ENCODE measurements at places on chromosomes 7 and 10.

DNA sequence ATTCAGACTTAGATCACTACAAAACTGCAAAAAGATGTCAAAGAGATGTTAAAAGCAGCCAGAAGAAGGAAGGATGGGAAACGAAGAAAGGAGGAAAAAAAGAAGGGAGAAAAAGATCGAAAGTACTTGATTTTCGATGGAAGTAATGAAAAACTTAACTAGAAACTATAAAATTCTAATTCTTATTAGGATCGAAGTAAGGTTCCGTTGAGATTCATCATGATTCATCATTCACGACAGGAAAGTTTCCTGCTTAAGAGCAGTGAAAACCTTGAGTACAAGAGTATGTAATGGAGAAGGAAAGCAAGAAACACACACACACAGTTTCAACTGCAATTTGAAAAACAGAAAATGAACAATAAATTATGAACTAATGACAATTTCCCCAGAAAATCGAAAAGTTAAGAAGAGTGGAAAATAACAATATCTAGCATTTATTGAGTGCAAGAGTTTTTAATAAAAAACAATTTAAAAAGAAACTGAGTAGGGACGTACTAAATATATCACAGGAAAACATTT is 1.1 kb upstream of the ING3 start:
- no peak for DNase-seq
- peaks cover 6% of the 10 kb centered on the region for H3K27me3 ChIP-seq
- H3K4me1 ChIP-seq, result peaks cover 13% of the 10 kb centered on the region
- H3K36me3 ChIP-seq, result peaks cover 24% of the 10 kb centered on the region

DNA sequence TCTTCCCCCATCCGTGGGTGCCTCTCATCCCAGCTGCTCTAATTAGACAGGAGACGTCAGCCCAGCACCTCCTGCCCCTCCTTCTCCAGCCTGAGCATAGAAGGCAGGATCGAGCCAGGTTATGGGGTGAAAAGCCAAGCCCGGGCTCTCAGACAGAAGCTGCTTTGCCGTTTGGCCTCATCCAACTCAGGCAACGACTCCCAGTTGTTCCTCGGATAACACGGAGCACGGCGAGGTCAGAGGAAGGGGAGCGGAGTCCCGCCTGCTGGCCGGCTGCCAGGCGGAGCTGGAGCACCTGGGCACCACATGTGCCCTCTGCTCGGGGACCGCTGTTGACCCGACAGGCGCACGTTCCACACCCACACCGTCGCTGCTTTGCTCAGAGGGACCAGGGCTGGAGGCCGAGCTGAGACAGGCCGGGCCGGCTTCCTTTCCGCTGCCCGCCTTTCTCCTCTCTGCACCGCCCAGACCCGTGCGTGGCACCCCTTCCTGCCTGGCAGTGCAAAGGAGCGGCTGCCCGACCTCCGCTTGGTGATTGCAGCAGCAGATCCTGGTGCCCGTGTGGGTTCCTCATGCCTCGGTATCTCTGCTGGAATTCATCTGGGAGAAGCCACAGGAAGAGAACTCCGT is 21.6 kb upstream of the UNCX start:
- no peaks in the 10 kb centered on the region for H3K36me3 ChIP-seq
- peaks cover 5% of the 10 kb centered on the region for H3K4me1 ChIP-seq
- DNase-seq, result no peak
- no peaks in the 10 kb centered on the region for H3K27me3 ChIP-seq
- H3K4me3 ChIP-seq, result no peak overlapping the region
- no peak overlapping the region for H3K27ac ChIP-seq

DNA sequence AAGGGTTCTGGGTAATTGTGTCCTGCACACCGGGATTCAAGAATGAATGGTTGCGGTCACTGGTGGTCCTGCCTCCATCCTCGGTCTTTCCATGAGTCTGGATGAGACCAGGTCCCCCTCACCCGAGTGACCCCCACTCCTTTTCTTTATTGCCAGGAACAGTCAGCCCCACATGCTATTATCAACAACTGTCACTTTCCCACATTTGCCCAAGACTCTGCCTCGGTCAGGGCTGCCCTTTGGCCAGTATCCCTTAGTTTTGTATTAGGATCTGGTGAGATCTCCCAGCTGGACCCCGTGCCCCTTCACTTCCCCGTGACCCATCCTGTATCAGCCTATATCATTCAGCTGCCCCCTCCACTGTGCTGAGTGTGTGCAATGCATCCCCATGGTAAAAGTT is 288.3 kb downstream of the ADARB2 start:
- no peak for DNase-seq
- H3K27me3 ChIP-seq, result no peaks in the 10 kb centered on the region
- no peak overlapping the region for H3K27ac ChIP-seq
- H3K36me3 ChIP-seq, result no peaks in the 10 kb centered on the region

DNA sequence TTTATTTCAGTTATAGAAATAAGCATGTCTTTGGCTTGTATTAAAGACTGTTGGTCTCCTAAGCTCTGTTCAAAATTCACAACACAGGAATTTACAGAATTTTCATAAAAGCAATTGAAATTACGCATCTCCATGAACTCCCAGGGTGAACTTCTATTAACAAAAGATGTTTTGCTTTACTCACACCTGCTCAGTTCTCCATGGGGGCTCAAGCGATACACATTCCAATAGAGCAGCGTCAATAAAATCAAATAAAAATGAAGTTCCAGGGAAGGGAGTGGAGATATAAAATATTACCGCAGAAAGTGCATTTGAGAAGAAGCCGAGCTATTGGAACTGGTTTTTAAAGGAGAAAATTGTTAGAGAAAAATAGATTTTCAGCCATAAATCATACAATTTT is 41.5 kb upstream of the ZNF438 start:
- no peak overlapping the region for H3K27ac ChIP-seq
- no peaks in the 10 kb centered on the region for H3K36me3 ChIP-seq
- no peak for DNase-seq
- H3K4me3 ChIP-seq, result no peak overlapping the region
- no peaks in the 10 kb centered on the region for H3K4me1 ChIP-seq

GRCh38 chr7:1933066-1933750 is 263.1 kb downstream of the ELFN1 start:
- no peaks in the 10 kb centered on the region for H3K36me3 ChIP-seq
- no peak overlapping the region for H3K4me3 ChIP-seq
- no peaks in the 10 kb centered on the region for H3K4me1 ChIP-seq

- H3K27me3 ChIP-seq, result 0 out of 2 replicates have a peak, but pooled peaks cover 3% of the 10 kb centered on the region
- no peak for DNase-seq
- no peak overlapping the region for H3K27ac ChIP-seq
- no peak overlapping the region for H3K4me3 ChIP-seq
These were observed 39.8 kb downstream of the ASB4 start for GRCh38 chr7:95525503-95525902.
